ENCODE measurements at places on chromosomes 2 and 18.

DNA sequence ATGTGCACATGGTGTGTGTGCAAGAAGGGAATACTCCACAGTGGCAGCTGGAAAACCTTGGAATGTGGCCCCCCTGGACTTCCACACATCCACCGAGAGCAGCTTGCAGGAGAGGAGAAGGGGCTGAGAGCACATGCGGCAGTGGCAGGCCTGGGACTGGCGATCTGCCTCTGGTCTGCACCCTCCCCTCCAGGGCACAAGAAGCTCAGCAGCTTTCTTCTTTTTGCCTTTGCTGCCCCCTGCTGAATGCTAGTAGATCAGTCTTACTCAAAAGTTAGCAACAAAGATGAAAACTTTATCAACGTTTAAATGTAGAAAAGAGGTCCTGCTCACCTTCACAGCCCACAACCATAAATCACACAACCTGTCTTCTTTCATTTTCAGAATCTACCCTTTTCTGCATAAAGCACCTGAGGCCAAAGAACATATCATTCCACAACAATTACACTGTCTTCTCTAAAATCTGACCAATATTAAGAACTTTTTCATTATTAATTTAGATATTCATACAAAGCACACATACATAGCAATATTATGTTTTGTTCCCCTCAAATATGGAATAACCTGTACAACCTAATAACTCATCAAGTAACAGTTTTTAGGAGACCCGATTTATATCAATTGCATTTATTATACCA is 34.6 kb downstream of the TGFBRAP1 start:
- peak; percentile 73 for DNase-seq

DNA sequence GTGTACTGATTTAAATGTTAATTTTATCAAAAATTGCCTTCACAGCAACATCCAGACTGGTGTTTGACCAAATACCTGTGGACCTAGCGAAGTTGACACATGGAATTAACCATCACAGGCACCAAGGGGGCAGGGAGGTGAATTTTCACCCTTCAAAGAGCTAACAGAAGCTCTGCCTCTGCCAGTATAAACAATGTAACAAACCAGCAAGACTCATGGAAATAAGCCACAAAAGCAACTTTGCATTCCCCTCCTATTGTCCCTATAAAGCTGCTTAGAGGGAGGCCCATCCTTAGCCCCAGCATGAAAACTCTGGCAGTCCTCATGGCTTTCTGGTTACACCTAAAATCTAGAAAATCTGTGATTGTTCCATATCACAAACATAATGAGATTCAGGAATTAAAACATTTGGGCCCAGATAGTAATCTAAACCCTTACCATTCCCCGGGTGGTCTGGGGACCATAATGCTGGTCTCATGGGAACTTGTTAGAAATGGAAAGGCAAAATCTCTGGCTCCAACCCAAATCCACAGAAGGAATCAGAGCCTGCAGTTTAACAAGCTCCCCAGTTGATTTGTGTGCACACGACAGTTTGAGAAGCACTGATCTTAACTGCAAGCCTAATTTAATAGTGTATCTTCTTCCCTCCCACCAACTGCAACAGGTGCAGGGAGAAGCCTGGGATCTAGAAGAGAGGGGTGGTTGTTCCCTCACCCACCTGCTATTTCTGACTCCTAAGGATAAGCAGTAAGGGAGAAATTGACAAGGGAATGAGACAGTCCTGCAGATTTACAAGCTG is 23.1 kb downstream of the SERPINB11 start:
- DNase-seq: no peak

GRCh38 chr2:12579018-12579417 is 137.7 kb upstream of the TRIB2 start:
- no peak for DNase-seq

DNA sequence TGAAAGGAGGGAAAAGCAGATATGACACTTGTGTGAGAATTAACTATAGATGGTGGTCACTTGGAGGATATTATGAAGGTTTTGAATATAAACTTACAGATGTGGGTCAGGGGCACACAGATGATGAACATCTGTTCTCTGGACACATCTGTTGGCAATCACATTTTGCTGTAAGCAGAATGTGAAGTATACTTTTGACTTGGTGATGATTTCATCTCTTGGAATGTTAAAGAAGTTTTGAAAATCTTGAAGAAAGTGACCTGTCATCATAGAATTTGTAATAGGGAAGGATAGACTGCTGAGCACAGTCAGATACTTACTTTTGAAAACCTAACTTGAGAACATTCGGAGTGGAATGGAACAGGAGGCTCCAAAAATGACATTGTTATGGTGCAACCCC is 40.2 kb downstream of the PIKFYVE start:
- no peak for DNase-seq

- DNase-seq: no peak
Measured at GRCh38 chr2:137437386-137437785, 526.9 kb upstream of the HNMT start.

DNA sequence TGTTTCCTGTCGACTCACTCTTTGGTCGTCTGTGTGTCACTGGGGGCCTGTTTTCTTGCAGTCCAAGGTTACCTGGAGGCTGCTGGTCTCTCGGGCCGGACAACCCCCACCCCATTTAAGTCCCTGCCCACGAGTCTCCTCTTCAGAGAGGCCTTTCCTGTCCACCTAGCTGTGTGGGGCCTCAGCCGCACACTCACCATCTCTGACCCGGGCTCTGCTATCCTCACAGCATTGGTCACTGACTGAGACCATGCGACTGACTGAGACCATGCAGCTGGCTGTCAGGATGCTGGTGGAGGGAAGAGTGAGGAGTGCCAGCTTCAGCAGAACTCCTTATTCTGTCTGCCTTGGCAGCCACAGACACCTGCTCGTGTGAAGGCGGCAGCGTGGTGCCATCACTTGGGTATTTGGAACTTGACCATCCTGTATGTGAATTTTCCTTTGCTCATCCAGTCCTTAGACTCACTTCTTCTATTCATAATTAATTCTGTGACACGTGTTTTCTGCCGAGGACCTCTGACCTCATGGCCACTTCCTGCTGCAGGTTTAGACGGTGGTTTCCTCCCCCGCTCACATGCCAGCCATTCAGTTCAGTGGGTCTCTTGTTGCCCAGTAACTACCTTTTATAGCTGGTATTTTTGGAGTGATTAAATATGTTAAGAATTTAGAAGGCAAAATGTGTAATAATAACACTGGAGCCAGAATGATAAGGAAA is 47.5 kb upstream of the ASB1 start:
- DNase-seq: no peak

GRCh38 chr2:42569116-42569711 is 782 bp downstream of the MTA3 start:
- peak; percentile 23 for DNase-seq

DNA sequence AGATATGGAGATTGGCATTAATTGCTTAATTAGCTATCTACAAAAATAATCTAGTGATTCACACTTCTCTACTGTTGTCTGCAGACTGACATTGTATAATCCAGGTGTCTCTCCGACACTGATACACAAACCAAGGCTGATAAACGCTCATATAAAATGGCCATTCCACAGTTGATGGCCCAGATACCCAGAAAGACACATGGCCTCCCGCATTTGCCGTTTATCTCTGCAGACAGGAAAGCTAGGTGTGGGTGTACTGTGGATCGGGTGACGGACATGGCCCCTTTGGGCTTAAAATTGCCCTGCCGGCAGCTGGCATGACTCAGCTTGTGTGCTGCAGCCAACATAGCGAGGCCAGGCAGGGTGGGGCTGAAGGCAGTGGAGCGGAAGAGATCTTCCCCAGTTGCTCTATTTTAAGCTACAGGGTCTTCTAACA is 18.5 kb downstream of the PMAIP1 start:
- no peak for DNase-seq

DNA sequence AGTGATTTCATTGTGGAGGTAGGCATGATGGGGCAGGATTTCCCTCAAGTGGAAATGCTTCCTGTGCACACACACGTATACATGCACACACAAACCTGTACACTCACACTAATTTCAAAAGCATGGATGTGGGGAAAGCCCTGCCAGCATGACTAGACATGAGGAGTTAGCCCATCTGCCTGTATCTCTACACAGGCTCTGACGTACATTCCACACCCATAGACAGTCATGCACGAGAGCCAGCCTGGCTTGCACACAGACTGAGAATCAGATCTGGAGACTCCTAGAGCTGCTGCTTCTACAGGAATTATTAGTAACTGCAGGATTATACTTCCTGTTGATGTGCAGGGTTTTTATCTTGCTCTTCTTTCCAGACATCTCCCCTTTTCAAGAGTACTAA is 27.3 kb upstream of the NFU1 start:
- no peak for DNase-seq

DNA sequence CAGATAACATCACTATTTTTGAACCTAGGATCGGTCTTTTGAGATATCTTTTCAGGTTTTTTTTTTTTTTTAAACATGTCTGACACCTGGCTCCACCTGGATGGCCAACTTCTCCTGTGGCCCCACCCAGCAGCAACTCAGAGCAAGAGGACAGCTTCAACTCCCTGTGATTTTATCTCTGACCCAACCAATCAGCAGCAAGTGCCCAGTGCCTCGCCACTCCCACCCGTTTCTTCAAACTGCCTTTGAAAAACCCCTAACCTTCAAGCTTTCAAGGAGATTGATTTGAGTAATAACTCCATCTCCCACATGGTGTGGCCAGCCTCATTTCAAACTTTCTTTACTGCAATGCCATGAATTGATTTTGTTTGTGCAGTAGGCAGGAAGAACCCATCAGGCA is 19.0 kb downstream of the MYO3B start:
- no peak for DNase-seq

GRCh38 chr18:32298171-32298667 is 108.4 kb downstream of the MEP1B start:
- no peak for DNase-seq

DNA sequence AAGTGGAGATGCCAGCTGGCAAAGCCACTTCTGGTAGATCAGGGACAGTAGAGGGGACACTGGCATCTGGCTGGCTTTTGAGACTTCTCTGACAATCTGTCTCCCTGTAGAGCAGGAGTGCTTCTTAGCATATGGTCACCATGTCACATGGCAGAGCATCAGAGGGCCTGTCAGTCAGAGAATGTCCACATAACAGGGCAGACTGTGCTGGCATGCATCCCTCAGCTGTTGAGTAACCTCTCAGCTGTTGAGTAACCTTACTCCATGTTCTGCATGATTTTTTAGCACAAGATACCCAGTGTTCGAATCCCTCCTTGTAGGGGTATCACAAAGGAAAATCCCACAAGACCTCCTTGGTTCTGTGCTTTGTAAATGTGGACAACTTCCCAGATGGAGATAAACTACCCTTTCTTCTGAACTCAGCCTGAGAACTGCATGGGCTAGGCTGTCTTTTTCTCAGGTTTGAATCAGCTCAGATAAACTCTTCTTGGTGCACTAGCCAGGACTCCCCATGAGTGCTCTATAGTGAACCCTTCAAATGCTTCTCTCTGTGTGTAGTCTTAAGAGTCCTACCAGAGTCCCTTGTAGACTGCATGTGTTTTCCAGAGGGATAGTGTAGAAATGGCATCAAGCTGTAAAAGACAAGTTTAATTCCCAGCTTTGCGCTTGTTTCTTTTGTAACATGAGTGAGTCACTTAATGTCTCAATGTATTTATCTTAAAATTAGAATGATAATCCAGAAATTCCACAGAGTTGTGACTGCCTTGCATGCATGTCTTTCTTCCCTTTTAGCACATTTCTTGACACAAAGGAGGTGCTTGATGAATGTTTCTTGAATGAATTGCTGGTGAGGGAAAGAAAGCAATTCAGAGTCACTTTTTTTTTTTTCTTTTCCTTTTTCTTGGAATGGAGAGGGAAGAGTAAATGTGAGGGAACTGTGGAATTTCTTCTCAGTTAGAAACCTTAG is 442.3 kb upstream of the HNMT start:
- no peak for DNase-seq

GRCh38 chr2:65386989-65387388 is 45.4 kb downstream of the SPRED2 start:
- DNase-seq: no peak

DNA sequence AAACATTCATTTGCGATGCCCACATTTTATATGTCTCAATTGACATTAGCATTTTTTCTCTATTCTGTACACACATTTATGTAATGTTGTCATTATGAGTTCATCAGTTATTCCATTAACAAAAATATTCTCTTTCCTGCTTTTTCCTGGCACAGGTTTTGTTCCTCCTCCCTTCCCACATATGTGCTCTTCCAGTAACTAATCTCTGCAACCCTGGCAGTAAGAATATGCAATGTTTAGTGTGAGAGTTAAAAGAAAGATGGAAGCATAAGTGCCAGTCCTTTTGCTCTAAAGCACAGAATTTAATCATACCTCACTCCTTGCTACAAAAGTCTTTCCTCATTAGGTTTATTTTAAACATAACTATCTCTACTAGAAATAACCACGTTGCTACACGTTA is 155.8 kb upstream of the ERBB4 start:
- no peak for DNase-seq

DNA sequence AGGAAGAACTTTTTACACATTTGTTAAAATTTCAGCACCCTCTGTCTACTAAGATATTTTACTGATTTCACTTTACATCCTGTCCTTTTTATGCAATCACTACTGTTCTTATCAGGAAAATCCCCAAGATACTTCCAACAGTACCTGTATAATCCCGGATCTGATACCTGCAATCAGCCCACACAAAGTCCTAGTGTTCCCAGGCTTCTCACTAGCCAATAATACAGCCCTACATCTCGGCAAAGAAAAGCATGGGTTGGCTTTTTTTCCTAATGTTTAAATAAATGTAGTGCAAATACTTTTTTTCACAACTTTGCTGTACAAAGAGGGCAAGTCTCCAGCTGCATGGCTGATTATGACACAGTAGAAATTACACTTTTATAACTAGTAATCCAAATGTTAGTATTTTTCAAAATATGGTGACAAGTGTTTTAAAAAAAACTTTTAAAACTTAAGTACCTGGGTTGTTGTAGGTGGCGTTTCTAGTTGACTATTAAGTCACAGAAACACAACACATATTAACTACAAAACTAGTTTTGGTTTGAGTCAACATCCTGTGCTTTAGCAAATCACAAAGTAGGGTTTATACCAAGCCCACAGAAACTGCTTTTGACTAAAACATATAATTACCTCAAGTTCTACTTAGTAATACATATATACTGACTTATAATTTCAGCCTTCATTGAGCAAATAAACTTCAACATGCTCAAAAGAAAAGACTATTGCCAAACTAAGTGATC is 19.5 kb downstream of the CNOT11 start:
- no peak for DNase-seq

GRCh38 chr2:156098506-156098905 is 234.0 kb downstream of the NR4A2 start:
- DNase-seq: no peak

DNA sequence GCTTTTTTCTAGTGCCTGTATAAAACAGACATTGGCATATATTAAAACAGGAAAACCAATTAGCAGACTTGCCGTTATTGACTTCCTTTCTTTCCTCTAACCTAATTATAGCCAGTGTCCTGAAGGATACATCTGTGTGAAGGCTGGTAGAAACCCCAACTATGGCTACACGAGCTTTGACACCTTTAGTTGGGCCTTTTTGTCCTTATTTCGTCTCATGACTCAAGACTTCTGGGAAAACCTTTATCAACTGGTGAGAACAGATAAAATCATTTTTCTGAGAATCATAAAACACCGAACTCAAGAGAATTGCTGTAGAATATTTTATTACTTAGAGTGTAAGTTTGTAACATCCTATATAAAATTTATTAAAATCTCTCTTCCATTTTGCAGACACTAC is 74.3 kb downstream of the SCN2A start:
- no peak for DNase-seq

Measured in substantia nigra (tissue), 51 donors.